ENCODE measurements at places on chromosomes 13 and 19.

- DNase-seq: no peak
Observed at GRCh38 chr19:42596391-42597072, 1.8 kb upstream of the CEACAM8 start.

DNA sequence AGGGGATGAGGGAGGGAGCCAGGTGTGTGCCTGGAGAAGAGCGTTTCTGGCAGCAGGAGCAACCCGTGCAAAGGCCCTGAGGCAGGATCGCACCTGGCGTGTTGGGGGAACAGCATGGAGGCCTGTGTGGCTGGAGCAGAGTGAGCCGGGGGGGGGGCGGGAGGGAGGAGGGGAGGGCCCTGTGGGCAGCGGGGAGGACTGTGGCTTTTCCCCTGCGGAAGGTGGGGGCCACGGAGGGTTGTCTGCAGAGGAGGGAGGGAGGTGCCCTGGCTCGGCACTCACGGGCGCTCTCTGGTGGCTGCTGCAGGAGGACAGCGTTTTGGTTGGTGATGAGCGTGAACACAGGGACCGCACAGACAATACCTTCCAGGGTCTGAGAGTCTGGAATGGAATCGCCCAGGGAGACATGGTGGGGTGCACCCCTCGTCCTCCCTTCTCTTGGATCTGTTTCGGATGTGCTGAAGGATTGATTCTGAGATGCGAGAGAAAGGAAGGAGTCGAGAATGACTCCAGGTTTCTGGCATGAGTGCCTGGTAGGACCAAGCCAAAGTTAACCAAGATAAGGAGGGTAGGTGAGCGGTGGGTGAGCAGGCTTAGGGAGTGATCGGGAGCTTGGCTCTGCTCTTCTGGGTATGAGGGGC is 6.5 kb downstream of the RAB11B start:
- peak; percentile 38 for DNase-seq

DNA sequence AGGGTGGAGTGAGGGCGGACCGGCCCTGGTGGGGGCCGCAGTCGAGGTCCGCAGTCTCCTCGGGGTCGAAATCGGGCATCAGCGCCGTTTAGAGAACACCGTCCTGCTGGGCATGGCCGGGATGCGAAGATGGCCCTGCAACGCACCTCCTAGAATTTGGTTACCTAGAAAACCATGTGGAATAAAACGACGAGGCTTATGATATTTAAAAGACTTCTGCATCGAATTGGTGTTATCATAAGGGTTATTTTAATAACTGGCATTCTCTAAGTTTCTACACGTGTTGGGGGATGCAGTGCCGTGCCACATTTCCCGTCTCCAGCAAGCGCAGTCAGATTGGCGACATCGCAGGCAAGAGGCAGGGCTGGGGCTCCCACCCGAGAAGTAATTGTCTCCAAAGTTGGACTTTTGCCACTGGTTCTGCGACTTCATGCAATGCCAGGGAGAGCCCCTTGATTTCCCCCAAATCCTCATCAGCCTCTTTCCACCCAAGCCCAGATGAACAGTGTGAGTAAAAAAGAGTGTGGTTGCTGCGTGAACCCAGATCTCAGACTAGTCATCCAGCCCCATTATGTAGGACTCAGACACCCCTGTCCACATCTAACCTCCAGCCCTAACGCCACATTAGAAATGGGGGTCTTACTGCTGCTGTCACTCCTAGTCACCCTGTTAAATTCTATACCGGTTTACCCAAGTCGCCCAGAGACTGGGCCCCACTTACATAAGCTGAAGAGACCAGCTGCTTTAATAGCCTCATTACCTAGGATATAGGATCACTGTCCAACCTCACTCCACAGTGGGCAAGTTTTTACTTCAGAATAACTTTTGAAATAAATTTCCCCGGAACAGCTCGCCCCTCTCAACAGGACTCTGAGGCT is 571 bp upstream of the DHRS12 start:
- no peak for DNase-seq

DNA sequence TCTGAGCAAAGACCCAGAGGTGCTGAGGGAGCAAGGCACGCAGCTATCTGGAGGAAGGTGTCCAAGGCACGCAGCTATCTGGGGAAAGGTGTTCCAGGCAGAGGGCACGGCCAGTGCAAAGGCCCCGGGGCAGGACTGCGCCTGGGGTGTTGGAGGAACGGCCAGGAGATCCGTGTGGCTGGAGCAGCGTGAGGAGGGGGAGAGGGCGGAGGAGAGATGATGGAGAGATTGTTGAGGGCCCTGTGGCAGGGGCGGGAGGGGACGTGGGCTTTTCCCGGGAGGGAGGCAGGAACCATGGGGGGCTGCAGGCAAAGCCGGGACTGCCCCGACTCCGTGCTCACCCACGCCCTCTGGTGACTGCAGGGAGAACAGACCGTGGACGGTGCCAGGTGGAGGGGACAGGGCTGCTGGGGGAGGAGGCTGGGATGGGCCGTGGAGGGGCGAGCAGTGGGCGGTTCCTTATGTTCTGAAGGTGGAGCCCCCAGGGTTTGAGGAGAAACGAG is 13.3 kb upstream of the MISP start:
- DNase-seq: peak; percentile 29

GRCh38 chr19:17021328-17021727 is 5.3 kb downstream of the CPAMD8 start:
- no peak for DNase-seq

- no peak for DNase-seq
Observed at GRCh38 chr19:4441994-4442818, 15.4 kb downstream of the UBXN6 start.

- DNase-seq: no peak
Observed at GRCh38 chr19:57803594-57804325, 11.0 kb downstream of the ZNF552 start.

DNA sequence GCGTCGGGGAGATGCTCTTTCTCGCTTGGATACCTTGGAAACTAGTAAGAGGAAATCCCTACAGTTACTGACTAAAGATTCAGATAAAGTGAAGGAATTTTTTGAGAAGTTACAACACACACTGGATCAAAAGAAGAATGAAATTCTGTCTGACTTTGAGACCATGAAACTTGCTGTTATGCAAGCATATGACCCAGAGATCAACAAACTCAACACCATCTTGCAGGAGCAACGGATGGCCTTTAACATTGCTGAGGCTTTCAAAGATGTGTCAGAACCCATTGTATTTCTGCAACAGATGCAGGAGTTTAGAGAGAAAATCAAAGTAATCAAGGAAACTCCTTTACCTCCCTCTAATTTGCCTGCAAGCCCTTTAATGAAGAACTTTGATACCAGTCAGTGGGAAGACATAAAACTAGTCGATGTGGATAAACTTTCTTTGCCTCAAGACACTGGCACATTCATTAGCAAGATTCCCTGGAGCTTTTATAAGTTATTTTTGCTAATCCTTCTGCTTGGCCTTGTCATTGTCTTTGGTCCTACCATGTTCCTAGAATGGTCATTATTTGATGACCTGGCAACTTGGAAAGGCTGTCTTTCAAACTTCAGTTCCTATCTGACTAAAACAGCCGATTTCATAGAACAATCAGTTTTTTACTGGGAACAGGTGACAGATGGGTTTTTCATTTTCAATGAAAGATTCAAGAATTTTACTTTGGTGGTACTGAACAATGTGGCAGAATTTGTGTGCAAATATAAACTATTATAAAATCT is 2.7 kb upstream of the KCNRG start:
- DNase-seq: no peak

- DNase-seq: no peak
Observed at GRCh38 chr19:7833225-7834099, 3.4 kb downstream of the EVI5L start.

- no peak for DNase-seq
Observed at GRCh38 chr13:27528908-27529307, 78.5 kb upstream of the MTIF3 start.
